ENCODE measurements at places on chromosomes 12 and 14.

DNA sequence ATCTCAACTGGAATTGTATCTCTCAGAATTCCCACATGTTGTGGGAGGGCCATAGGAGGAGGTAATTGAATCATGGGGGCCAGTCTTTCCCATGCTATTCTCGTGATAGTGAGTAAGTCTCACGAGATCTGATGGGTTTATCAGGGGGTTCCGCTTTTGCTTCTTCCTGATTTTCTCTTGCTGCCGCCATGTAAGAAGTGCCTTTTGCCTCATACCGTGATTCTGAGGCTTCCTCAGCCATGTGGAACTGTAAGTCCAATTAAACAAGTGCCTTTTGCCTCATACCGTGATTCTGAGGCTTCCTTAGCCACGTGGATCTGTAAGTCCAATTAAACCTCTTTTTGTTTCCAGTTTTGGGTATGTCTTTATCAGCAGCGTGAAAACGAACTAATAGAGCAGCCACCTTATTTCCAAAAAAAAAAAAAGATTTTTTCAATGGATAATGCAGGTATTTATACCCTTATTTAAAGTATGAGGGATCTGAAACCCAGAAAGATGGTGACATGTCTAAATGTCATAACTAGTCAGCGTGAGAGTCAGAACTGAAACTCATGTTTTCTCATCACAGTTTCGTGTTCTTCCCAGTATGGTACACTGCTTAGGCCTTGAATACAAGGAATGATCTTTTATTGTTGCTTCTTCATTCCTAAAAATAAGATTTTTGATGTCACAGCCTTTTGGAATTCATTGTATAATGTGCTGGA lies 89.6 kb downstream of the ERC1 start:
- H3K27ac ChIP-seq = no peak overlapping the region
- H3K27me3 ChIP-seq = no peaks in the 10 kb centered on the region
- peaks cover 15% of the 10 kb centered on the region for H3K4me1 ChIP-seq
- no peak overlapping the region for H3K4me3 ChIP-seq
- H3K36me3 ChIP-seq = peaks cover 3% of the 10 kb centered on the region

DNA sequence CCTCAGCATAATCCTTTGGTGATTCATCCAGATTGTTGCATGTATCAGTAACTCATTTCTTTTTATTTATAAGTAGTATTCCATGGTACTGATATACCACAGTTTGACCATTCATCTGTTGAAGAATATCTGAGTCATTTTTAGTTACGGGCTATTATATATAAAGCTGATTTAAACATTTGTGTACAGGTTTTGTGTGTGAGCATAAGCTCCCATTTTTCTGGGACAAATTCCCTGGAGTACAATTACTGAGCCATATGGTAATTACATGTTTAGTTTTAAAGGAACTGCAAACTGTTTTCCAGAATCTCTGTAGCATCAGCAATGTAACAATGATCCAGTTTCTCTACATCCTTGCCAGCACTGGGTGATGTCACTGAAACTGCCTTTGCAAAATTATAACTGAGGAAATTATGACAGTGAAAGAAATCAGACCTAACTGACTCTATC lies 236.2 kb upstream of the KRR1 start:
- H3K4me3 ChIP-seq = no peak overlapping the region
- peaks cover 35% of the 10 kb centered on the region for H3K4me1 ChIP-seq
- peaks cover 2% of the 10 kb centered on the region for H3K36me3 ChIP-seq

- no peaks in the 10 kb centered on the region for H3K36me3 ChIP-seq
- DNase-seq = no peak
- peaks cover 19% of the 10 kb centered on the region for H3K27me3 ChIP-seq
- H3K27ac ChIP-seq = no peak overlapping the region
- no peak overlapping the region for H3K4me3 ChIP-seq
Observed at GRCh38 chr12:113766879-113767878, 198.9 kb downstream of the RBM19 start.

DNA sequence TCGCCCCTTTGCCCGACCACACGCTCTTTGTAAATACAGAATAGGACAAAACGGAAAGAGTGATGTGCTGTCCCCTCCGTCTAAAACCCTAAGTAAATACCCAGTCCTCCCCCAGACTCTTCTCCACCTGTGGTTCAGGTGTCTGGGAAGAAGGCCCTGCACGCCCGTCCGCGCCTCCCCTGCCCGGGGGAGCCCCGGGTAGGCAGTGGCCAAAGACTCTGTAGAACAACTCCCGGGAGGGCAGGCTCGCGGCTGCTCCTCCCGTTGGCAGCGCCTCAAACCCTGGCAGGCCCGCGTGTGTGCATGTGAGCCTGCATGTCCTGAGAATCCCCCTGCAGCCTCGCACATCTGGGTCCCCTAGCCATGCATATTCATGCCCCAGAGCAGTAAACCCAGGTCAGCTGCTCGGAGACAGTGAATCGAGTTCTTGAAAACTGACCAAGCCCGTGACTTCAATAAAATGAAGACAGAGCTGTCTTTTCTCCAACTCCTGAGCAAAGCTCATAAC lies 165.8 kb downstream of the MON2 start:
- peak overlapping the region; percentile 79 for H3K4me3 ChIP-seq
- DNase-seq = no peak
- H3K27ac ChIP-seq = peak overlapping the region; percentile 80
- peaks cover 38% of the 10 kb centered on the region for H3K4me1 ChIP-seq
- peaks cover 14% of the 10 kb centered on the region for H3K27me3 ChIP-seq
- H3K36me3 ChIP-seq = no peaks in the 10 kb centered on the region

- H3K27ac ChIP-seq = no peak overlapping the region
- H3K4me1 ChIP-seq = peaks cover 4% of the 10 kb centered on the region
- H3K36me3 ChIP-seq = no peaks in the 10 kb centered on the region
- H3K4me3 ChIP-seq = no peak overlapping the region
- no peak for DNase-seq
Observed at GRCh38 chr14:30053103-30053502, 125.5 kb upstream of the PRKD1 start.

- H3K27me3 ChIP-seq = no peaks in the 10 kb centered on the region
- no peak overlapping the region for H3K4me3 ChIP-seq
- DNase-seq = no peak
- H3K27ac ChIP-seq = no peak overlapping the region
- H3K4me1 ChIP-seq = peaks cover 23% of the 10 kb centered on the region
Observed at GRCh38 chr12:124570810-124571209, 3.4 kb upstream of the NCOR2 start.

DNA sequence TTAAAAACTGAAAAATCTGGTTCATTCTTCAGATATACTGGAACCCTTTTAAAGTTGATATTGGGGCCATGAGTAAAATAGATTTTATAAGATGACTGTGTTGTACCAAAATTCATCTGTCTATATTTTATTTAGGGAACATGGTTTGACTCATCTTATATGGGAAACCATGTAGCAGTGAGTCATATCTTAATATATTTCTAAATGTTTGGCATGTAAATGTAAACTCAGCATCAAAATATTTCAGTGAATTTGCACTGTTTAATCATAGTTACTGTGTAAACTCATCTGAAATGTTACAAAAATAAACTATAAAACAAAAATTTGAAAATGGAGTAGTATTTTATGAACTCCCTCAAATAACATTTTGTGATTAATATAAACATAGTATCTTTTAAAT lies 14.2 kb downstream of the PTGER2 start:
- H3K27me3 ChIP-seq = no peaks in the 10 kb centered on the region
- H3K36me3 ChIP-seq = peaks cover 5% of the 10 kb centered on the region

GRCh38 chr12:118709946-118710345 lies 271.4 kb upstream of the SRRM4 start:
- no peak overlapping the region for H3K27ac ChIP-seq
- no peaks in the 10 kb centered on the region for H3K36me3 ChIP-seq
- H3K27me3 ChIP-seq = peaks cover 6% of the 10 kb centered on the region

GRCh38 chr14:56554301-56554700 lies 25.3 kb upstream of the TMEM260 start:
- no peak overlapping the region for H3K27ac ChIP-seq
- H3K4me3 ChIP-seq = no peak overlapping the region
- H3K27me3 ChIP-seq = peaks cover 23% of the 10 kb centered on the region

- H3K27ac ChIP-seq = no peak overlapping the region
- H3K36me3 ChIP-seq = no peaks in the 10 kb centered on the region
- no peaks in the 10 kb centered on the region for H3K27me3 ChIP-seq
Observed at GRCh38 chr14:103073876-103074728, 9.9 kb upstream of the LBHD2 start.

- no peaks in the 10 kb centered on the region for H3K27me3 ChIP-seq
- peaks cover 38% of the 10 kb centered on the region for H3K36me3 ChIP-seq
Observed at GRCh38 chr14:103657471-103657870, 28.5 kb downstream of the KLC1 start.

GRCh38 chr12:15709551-15709950 lies 79.6 kb downstream of the EPS8 start:
- H3K4me1 ChIP-seq = peaks cover 20% of the 10 kb centered on the region
- H3K4me3 ChIP-seq = no peak overlapping the region
- H3K27ac ChIP-seq = no peak overlapping the region
- no peaks in the 10 kb centered on the region for H3K36me3 ChIP-seq

DNA sequence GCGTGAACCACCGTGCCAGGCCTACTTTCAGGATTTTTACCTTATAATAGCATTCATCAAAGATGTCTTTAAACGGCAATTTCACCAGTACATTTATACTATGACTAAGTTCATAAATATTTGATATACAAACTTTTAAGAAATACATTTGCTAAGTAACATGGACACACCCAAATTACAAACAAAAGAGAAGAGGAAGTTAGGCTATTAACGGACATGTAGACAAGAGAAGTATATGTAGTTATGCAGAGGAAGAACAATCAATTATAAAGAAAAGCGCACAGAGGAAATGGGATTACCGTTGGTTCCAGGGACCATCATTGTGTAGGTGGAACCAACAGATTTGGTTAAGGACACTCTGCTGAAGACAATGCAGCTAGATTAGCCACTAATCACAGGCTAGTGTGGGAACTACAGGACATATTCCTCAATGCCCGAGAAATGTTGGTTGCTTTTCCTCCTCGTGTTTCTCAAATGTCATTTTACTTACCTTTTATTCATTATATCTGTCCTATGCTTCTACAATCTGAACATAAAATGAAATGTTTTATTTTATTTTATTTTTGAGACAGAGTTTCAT lies 24.0 kb upstream of the PKP2 start:
- H3K27me3 ChIP-seq = no peaks in the 10 kb centered on the region
- no peaks in the 10 kb centered on the region for H3K36me3 ChIP-seq
- DNase-seq = no peak
- peaks cover 20% of the 10 kb centered on the region for H3K4me1 ChIP-seq

- DNase-seq = no peak
- no peak overlapping the region for H3K4me3 ChIP-seq
- peak overlapping the region; percentile 90 for H3K27ac ChIP-seq
- peaks cover 26% of the 10 kb centered on the region for H3K4me1 ChIP-seq
Observed at GRCh38 chr12:115710104-115710564, 567.4 kb downstream of the MED13L start.

GRCh38 chr12:108514468-108514972 lies 557 bp upstream of the FICD start:
- H3K27ac ChIP-seq = peak overlapping the region; percentile 82
- peaks cover 9% of the 10 kb centered on the region for H3K36me3 ChIP-seq
- H3K4me1 ChIP-seq = peaks cover 18% of the 10 kb centered on the region
- peak overlapping the region; percentile 88 for H3K4me3 ChIP-seq
- DNase-seq = no peak

DNA sequence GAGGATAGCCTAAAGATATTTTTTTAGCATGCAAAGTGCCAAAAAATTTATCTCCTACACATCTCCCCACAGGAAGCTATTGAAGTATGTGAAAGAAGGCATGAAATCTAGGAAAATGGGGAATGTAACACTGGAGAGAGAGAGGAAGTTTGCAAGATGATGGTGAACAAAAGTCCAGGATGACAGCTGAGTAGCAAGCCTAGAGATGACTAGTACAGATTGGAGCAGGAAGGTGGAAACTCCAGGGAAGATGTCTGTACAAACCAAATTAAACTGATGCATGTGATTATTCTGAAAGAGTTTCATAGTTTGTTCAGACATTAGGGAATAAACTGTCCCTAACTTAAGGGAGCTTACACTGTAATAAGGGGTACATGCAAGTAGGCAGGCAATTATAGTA lies 99.3 kb downstream of the RAD51B start:
- DNase-seq = no peak
- H3K27me3 ChIP-seq = no peaks in the 10 kb centered on the region
- H3K27ac ChIP-seq = no peak overlapping the region
- no peak overlapping the region for H3K4me3 ChIP-seq

GRCh38 chr12:47828008-47828975 lies 8.6 kb upstream of the HDAC7 start:
- H3K27me3 ChIP-seq = no peaks in the 10 kb centered on the region
- H3K27ac ChIP-seq = peak overlapping the region; percentile 70
- DNase-seq = no peak
- H3K4me1 ChIP-seq = peaks cover 40% of the 10 kb centered on the region

- H3K36me3 ChIP-seq = peaks cover 3% of the 10 kb centered on the region
- H3K4me1 ChIP-seq = peaks cover 2% of the 10 kb centered on the region
Observed at GRCh38 chr12:58395470-58395869, 454.1 kb downstream of the ATP23 start.

- H3K36me3 ChIP-seq = peaks cover 12% of the 10 kb centered on the region
- H3K4me3 ChIP-seq = no peak overlapping the region
- no peaks in the 10 kb centered on the region for H3K27me3 ChIP-seq
Observed at GRCh38 chr12:19382111-19382526, 57.2 kb upstream of the AEBP2 start.

Measured in mesothelial cell of epicardium (in vitro differentiated cells).